ENCODE measurements at places on chromosomes 6 and 20. TPM values are rescaled to one million over a fixed set of nuclear protein-coding genes. Genes with fewer than 3 reads are reported as not detected.
A peak's percentile ranks its signal among the peaks of the same experiment; 100 is the strongest.

Gene CST4
- total RNA-seq, result not detected

Gene BPIFB4
- total RNA-seq, result not detected

Gene CDH4
- total RNA-seq, result 0.43 TPM

Gene TBX18
- 1.3 TPM for total RNA-seq

DNA sequence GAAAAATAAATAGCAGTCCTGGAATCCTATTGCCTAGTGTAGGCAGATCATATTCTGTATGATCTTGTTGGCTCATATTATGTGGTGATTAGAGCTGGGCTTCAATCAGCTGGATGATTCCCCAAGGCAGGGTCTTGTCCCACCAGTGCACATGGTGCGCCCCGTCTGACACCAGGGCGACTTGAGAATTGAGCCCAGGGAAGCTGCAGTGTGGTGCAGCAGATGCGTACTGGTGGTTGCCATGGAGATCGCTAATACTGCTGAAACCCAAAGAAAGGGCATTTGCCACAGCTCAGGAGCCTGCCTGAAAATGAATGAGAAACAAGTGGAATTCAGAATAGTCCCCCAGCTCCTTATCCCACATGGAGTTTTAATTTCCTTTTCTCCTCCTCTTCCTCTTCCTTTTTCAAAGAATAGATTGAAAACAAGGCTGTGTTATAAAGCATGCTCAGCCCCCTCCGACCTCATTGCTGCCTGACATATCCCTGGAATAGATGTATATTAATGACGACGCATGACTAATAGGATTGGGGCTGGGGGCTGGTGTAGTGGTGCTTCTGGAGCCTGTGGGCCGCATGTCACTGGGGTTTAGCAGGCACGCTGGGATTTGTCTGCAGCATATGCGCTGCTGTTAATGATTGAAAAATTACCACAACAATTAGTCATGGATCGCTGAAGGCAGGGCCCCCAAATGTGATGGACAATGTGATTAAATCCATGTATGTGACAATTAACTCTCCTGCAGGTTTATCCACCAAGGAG, 210.5 kb downstream of the FARS2 start:
- no peak for DNase-seq
- H3K36me3 ChIP-seq, result no peaks in the 10 kb centered on the region
- peaks cover 1% of the 10 kb centered on the region for H3K4me1 ChIP-seq

DNA sequence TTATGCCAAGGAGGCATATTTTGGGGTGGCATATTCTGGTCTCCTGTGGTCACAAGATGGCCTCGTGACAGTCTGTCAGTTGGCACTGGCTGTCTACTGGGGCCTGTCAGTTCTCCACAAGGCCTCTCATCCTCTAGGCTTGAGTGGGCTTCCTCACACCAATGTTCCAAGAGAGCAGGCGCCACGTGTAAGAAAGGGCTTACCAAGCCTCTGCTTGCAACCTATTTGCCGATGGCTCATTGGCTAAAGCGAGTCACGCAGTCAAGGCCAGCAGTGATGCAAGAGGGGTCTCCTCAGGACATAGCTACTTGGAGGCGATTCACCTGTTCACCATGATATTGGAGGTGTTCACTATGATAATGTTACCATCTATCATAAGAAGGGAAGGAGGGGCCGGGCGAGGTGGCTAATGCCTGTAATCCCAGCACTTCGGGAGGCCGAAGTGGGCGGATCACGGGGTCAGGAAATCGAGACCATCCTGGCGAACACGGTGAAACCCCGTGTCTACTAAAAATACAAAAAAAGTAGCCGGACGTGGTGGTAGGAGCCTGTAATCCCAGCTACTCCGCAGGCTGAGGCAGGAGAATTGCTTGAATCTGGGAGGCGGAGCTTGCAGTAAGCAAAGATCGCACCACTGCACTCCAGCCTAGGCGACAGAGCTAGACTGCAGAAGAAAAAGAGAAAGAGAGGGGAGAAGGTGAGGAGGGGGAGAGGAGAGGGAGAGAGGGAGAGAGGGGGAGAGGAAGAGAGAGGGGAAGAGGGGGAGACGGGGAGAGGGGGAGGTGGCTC, 35.3 kb downstream of the C6orf52 start:
- peaks cover under 1% of the 10 kb centered on the region for H3K36me3 ChIP-seq
- no peak overlapping the region for H3K27ac ChIP-seq
- H3K4me3 ChIP-seq, result peak overlapping the region; percentile 69
- H3K27me3 ChIP-seq, result peaks cover 27% of the 10 kb centered on the region
- H3K4me1 ChIP-seq, result no peaks in the 10 kb centered on the region
- no peak for DNase-seq

DNA sequence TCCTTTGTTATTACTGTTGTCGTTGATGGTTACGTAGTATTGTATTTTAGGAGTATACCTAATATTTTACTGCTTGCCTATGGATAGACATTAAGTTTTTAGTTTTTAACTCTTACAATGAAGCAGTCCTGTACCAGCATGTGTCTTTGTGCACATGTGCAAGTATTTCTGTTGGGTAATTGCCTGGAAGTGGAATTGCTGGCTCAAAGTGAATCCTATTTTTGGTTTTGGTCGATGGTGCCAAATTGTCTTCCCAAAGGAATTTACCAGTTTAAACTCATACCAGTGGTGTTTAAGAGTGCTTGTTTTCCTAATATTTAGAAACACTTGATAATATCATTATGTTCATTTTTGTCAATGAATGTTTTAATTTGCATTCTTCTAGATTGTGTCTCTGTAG, 75.5 kb downstream of the ANKS1A start:
- peaks cover 2% of the 10 kb centered on the region for H3K4me1 ChIP-seq
- no peaks in the 10 kb centered on the region for H3K36me3 ChIP-seq
- DNase-seq, result no peak
- no peaks in the 10 kb centered on the region for H3K27me3 ChIP-seq
- H3K27ac ChIP-seq, result no peak overlapping the region

- DNase-seq, result no peak
- H3K4me3 ChIP-seq, result peak overlapping the region; percentile 68
- peaks cover 48% of the 10 kb centered on the region for H3K27me3 ChIP-seq
- no peak overlapping the region for H3K27ac ChIP-seq
- peaks cover 2% of the 10 kb centered on the region for H3K4me1 ChIP-seq
- H3K36me3 ChIP-seq, result no peaks in the 10 kb centered on the region
These were observed 726 bp upstream of the EMILIN3 start for GRCh38 chr20:41367393-41367695.

DNA sequence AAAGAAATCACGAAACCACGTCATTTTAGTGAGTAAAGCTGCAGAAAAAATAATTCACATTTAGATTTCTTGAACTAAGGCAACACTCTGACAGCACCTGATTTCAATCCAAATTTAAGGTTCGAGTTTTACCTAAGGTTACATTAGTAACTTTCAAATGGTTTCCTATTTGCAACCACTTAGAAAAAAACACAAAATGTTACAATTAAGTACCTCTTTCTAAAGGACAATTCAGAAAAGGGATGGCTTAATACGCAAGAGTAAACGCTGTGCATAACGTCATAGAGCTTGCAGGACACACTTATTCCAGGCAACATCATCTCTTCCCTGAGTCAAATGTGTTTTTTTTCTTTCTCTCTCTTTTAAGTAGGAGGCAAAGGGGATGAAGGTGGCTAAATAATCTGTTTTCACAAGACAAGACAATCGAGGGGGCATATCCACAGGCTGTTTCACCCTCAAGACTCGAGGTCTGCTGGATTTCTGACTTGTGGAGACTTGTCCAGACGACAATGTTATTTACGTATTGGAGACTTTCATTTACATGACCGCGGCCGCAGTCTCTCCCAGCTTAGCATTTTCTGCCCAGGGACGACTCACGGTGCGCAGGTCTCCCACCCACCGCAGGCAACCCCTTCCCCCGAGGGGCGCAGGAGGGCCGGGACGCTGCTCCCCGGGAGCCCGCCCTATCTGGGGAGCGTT, 86.0 kb downstream of the SESN1 start:
- H3K27me3 ChIP-seq, result no peaks in the 10 kb centered on the region
- peak overlapping the region; percentile 95 for H3K4me3 ChIP-seq
- no peaks in the 10 kb centered on the region for H3K36me3 ChIP-seq
- H3K4me1 ChIP-seq, result peaks cover 41% of the 10 kb centered on the region
- peak overlapping the region; percentile 97 for H3K27ac ChIP-seq

GRCh38 chr20:36202891-36203338, 33.4 kb upstream of the AAR2 start:
- no peaks in the 10 kb centered on the region for H3K27me3 ChIP-seq
- DNase-seq, result peak; percentile 75
- peaks cover 2% of the 10 kb centered on the region for H3K36me3 ChIP-seq
- no peak overlapping the region for H3K27ac ChIP-seq
- no peaks in the 10 kb centered on the region for H3K4me1 ChIP-seq

- H3K36me3 ChIP-seq, result no peaks in the 10 kb centered on the region
- DNase-seq, result no peak
- H3K27me3 ChIP-seq, result peaks cover 9% of the 10 kb centered on the region
- no peak overlapping the region for H3K4me3 ChIP-seq
- no peak overlapping the region for H3K27ac ChIP-seq
These were observed 75.5 kb upstream of the ELOVL5 start for GRCh38 chr6:53424300-53424699.

GRCh38 chr6:3260772-3261517, 2.2 kb downstream of the PSMG4 start:
- H3K4me3 ChIP-seq, result peak overlapping the region; percentile 50
- peaks cover 8% of the 10 kb centered on the region for H3K4me1 ChIP-seq
- H3K27ac ChIP-seq, result no peak overlapping the region
- no peak for DNase-seq
- H3K36me3 ChIP-seq, result no peaks in the 10 kb centered on the region
- peaks cover 13% of the 10 kb centered on the region for H3K27me3 ChIP-seq

- H3K27ac ChIP-seq, result no peak overlapping the region
- H3K36me3 ChIP-seq, result no peaks in the 10 kb centered on the region
- DNase-seq, result no peak
- no peaks in the 10 kb centered on the region for H3K27me3 ChIP-seq
- no peak overlapping the region for H3K4me3 ChIP-seq
- peaks cover 2% of the 10 kb centered on the region for H3K4me1 ChIP-seq
These were observed 553.1 kb upstream of the MAN1A1 start for GRCh38 chr6:119902681-119903080.

- H3K4me1 ChIP-seq, result no peaks in the 10 kb centered on the region
- no peak overlapping the region for H3K27ac ChIP-seq
- peaks cover 14% of the 10 kb centered on the region for H3K27me3 ChIP-seq
- DNase-seq, result no peak
- no peak overlapping the region for H3K4me3 ChIP-seq
- H3K36me3 ChIP-seq, result no peaks in the 10 kb centered on the region
These were observed 48.2 kb upstream of the BLCAP start for GRCh38 chr20:37575884-37576283.

DNA sequence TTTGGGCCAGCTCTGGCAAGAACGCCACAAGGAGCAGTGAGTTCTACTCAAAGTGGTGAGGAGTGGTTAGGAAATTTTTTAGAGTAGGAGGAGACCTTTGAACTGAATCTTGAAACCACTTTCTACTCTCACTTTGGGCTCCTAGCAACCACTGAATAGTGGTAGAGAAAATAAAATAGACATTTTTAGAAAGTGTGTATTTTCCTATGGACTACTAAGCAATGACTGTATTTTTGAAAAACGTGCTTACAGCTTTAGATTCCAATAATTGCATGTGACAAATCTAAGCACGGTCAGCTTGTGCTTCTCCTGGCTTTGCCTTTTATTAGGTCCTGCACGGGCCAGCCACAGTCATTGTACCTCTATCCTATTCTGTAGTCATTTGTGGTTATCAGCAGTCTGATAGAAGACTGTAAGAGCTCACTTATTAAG, 8.7 kb upstream of the IFNGR1 start:
- peaks cover 5% of the 10 kb centered on the region for H3K4me1 ChIP-seq
- no peak overlapping the region for H3K4me3 ChIP-seq
- no peak for DNase-seq
- no peak overlapping the region for H3K27ac ChIP-seq

DNA sequence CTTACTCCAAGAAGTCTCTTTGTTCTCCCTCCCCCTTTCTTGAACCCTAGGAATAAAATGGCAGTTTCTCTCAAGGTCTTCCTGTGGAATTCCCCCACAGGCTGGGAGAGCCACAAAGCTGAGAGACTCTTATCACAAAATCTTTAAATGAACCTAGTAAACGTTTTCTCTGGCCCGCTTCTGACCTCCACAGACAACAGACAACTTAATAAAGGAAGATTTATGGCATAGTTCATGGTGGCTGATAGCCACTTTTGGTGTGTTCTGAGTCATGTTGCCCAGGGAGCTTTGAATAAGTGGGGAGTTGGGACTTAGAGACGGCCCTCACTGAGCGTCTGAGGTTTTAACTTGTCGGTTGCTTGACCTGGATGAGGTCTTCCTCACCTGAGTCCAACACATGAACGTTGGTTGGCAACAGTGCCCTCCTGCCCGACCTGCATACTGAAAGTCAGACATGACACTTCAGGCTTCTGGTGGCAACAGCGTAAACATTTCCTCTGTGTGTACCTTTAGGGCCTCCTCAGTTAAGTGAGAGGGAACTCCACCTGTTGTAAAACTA, 124.1 kb downstream of the FOXO3 start:
- H3K27ac ChIP-seq, result peak overlapping the region; percentile 85
- peaks cover 41% of the 10 kb centered on the region for H3K4me1 ChIP-seq
- no peak for DNase-seq
- peaks cover 26% of the 10 kb centered on the region for H3K36me3 ChIP-seq
- peak overlapping the region; percentile 4 for H3K4me3 ChIP-seq

- no peaks in the 10 kb centered on the region for H3K4me1 ChIP-seq
- no peaks in the 10 kb centered on the region for H3K27me3 ChIP-seq
- DNase-seq, result no peak
- no peaks in the 10 kb centered on the region for H3K36me3 ChIP-seq
These were observed 925 bp downstream of the FHL5 start for GRCh38 chr6:96563853-96564252.

DNA sequence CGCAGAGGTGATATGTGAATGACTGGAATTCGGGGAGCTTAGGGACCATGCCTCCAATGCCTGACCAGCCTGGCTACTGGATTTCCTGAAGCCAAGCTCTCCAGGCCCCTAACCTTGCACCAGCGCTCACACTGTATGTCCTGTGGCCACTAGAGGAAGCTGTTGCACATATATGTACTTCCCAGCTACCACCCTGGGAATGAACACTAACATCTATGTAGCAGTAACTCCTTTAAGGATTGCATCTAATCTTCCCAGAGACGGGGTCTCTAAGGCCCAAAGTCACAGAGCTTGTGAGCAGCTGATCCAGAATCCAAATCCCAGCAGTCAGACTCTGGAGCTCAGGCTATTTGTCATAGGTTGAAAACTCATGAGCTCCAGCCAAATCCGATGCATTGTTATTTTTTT, 20.4 kb upstream of the BPIFB1 start:
- H3K36me3 ChIP-seq, result no peaks in the 10 kb centered on the region
- H3K4me1 ChIP-seq, result no peaks in the 10 kb centered on the region
- H3K4me3 ChIP-seq, result no peak overlapping the region
- no peak overlapping the region for H3K27ac ChIP-seq
